Osteocyte (in vitro differentiated cells): ENCODE measurements at places on chromosomes 6 and 20. TPM values are rescaled to one million over a fixed set of nuclear protein-coding genes. Genes with fewer than 3 reads are reported as not detected.

GRCh38 chr6:3819161-3820110 lies 29.7 kb upstream of the FAM50B start:
- no peak for DNase-seq

DNA sequence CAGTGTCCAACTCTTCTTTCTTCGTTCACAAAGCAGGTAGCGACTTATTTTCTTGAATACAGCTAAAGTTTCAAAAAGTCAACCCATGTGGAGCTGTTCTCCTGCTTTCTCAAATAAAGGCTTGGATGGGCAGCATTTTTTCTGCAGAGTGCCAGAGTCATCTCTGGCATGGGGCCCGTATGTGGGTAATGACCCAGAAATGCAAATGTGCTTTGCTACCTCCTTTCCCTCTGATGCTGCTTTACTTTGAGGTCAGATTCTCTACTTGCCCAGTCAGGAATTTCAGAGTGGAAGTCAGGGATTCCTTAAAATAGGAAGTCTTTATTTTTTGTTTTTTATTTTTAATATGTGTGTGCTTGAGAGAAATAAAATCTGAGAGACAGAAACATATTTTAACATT lies 4.9 kb downstream of the NKAIN2 start:
- no peak for DNase-seq

DNA sequence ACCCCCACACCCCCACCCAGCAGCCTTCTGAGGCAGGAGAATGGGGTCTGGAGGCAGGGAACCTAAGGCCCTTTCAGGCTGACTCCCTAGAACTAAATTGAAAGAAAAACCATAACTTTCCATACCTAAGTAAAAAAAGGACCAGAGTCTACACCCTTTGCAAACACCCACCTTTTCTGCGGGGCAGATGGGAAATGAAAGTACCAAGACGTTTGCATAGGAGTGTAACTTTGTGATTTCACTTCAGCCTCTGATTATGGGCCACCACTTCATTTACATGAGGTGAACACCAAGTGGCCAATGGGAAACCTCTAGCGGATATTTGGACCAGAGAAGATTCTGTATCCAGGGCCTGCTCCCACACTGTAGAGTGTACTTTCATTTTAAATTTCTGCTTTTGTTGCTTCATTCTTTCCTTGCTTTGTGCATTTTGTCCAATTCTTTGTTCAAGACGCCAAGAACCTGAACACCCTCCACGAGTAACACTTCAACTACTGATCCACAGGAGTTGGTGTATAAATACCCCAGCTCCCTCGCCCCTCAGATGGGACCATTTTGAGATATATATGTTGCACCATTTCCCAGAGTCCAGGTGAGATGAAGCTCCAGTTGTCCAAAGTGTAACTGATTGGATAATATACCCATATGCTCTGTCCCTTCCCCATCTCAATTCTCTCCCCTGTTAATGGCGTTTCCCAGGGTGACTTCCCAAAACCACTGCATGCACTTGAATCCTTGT lies 18.9 kb upstream of the SRSF6 start:
- DNase-seq = no peak

- no peak for DNase-seq
Measured at GRCh38 chr6:122322824-122323223, 76.6 kb upstream of the HSF2 start.

DNA sequence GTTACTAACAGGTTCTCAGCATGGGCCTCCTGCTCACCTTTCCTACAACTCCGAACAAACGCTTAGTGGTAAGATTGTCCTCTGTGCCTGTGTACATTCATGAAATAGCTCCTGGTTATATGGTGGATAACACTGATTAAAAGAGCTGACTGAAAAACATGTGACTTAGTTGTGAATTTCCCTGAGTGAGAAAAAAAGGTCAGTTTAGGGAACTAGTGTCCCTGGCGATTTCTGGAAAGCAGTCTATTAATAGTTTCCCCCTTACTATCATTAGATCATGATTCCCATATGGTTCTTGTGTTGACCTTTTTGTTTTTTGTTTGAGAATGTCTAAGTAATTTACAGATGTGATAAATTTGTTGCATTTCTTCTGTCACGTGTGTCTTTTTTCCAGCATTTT lies 15.6 kb downstream of the SNRPC start:
- DNase-seq = no peak

CENPW gene
- 11.4 and 14.3 TPM in 2 replicates for total RNA-seq

MYBL2 gene
- total RNA-seq = 14.7 and 16.1 TPM in 2 replicates

DEFB123 gene
- total RNA-seq = not detected in 2 replicates
